B cell (primary cell): ENCODE measurements at places on chromosomes 7 and 10. TPM values are rescaled to one million over a fixed set of nuclear protein-coding genes. Genes with fewer than 3 reads are reported as not detected.
A peak's percentile ranks its signal among the peaks of the same experiment; 100 is the strongest.

- H3K36me3 ChIP-seq = no peaks in the 10 kb centered on the region
- no peak overlapping the region for H3K4me3 ChIP-seq
- DNase-seq = no peak
- H3K4me1 ChIP-seq = peaks cover 9% of the 10 kb centered on the region
These were observed 52.4 kb upstream of the TNRC18 start for GRCh38 chr7:5476001-5476400.

DNA sequence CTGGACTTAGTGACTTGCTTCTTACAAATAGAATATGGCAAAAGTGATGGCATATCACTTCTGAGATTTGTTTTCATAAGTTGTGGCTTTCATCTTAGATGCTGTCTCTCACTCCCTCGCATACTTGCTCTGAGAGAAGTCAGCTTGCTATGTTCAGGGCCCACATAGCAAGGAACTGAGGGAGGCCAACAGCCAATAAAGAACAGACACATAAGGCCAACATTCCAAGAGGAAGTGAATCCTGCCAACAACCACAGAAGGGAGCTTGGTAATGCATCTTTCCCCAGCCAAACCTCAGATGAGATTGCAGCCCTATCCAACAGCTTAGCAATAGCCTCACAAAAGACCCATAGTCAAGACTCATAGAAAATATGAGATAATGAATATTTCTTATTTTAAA, 39.2 kb upstream of the DMTF1 start:
- no peaks in the 10 kb centered on the region for H3K27me3 ChIP-seq
- no peak overlapping the region for H3K27ac ChIP-seq
- H3K36me3 ChIP-seq = no peaks in the 10 kb centered on the region
- DNase-seq = no peak

DNA sequence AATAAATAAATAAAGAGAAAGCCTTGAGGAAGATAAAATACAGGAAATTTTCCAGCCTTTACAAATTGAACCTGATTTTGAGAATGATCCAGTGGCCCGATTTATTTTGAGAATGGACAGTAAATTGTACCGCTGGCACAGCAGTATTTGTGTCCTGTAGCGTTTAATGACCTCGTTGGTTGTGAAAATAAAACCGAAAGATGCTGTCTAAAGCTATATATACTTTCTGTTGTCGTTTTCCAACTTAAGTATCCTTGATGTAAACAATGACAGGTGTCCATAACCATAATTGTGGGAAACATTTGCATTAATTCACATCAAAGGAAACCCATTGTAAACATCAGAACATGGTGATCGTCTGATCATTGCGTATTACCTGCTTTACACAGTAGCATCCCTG, 38.8 kb downstream of the TBXAS1 start:
- no peaks in the 10 kb centered on the region for H3K36me3 ChIP-seq
- H3K4me1 ChIP-seq = no peaks in the 10 kb centered on the region
- H3K27ac ChIP-seq = no peak overlapping the region
- no peak for DNase-seq
- H3K27me3 ChIP-seq = no peaks in the 10 kb centered on the region

DNA sequence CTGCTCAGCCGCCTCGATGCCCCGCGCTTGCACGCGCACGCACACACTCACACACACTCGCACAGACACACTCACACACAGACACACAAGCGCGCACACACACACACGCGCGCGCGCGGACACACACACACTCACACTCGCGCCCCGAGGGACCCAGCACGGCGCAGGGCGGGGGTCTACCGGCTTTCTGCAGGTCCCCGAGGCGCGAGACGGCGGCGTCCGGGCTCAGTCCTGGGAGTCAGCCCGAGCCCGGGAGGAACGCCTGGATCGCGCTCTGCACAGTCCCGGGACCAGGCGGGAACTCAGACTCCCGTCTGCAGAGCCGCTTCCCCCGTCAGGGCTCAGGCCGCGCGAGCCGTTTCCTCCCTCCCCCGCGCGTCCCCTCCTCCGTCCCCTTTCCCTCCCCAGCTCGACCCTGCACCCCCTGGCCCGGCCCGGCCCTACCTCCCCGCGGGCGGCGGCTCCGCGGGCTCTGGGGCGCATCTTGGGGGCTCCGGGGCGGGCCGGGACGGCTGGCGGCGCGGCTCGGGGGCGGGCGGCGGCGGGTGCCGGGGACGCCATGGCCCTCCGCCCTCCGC, 464 bp downstream of the DENND2A start:
- H3K27ac ChIP-seq = no peak overlapping the region
- H3K4me1 ChIP-seq = peaks cover 29% of the 10 kb centered on the region
- peaks cover 13% of the 10 kb centered on the region for H3K27me3 ChIP-seq
- H3K4me3 ChIP-seq = peak overlapping the region; percentile 44
- peak; percentile 50 for DNase-seq

DNA sequence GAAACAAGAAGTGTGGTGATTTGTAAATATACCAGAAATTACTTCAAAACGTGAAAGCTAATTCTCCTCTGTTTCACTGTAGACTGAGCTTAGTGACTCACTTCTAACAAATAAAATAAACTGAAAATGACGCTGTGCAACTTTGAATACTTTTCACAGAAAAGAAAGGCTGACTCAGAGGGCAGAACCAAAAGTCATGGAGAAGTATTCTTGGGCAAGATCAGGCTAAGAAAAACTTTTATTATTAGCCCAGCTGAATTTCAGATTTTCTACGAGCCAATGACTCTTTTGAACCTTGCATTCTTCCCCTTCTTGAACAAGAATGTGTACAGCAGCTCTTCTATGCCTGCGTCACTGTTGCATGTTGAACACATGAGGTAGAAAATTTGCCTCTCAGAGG, 527.3 kb upstream of the GHITM start:
- H3K36me3 ChIP-seq = no peaks in the 10 kb centered on the region
- no peaks in the 10 kb centered on the region for H3K4me1 ChIP-seq
- no peaks in the 10 kb centered on the region for H3K27me3 ChIP-seq
- H3K4me3 ChIP-seq = no peak overlapping the region

DNA sequence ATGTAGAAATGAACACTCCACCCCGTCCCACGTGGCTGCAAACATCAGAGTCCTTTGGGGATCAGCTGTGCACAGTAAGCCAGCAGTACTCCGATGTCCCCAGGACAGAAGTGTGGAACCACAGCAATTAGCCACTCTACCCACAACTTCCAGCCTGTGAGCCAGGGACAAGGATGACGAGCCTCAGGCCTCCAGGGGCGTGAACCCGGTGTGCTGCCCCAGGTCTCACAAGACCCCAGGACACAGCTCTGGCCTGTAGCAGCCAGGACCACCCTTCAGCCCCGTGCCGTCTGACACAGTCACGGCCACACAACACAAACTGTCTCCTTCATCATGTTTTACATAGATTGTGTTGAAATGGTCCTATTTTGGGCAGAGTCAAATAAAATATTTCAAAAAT, 113.0 kb upstream of the DIP2C start:
- H3K27me3 ChIP-seq = no peaks in the 10 kb centered on the region
- DNase-seq = no peak
- no peaks in the 10 kb centered on the region for H3K4me1 ChIP-seq
- no peak overlapping the region for H3K27ac ChIP-seq
- no peaks in the 10 kb centered on the region for H3K36me3 ChIP-seq
- no peak overlapping the region for H3K4me3 ChIP-seq

- no peak for DNase-seq
- no peak overlapping the region for H3K4me3 ChIP-seq
- no peaks in the 10 kb centered on the region for H3K27me3 ChIP-seq
- no peak overlapping the region for H3K27ac ChIP-seq
These were observed 33.2 kb downstream of the CDH23 start for GRCh38 chr10:71429929-71430328.

- H3K4me3 ChIP-seq = no peak overlapping the region
- H3K36me3 ChIP-seq = no peaks in the 10 kb centered on the region
- no peak for DNase-seq
- H3K4me1 ChIP-seq = no peaks in the 10 kb centered on the region
These were observed 29.4 kb upstream of the CACNA2D1 start for GRCh38 chr7:82472966-82473365.

DNA sequence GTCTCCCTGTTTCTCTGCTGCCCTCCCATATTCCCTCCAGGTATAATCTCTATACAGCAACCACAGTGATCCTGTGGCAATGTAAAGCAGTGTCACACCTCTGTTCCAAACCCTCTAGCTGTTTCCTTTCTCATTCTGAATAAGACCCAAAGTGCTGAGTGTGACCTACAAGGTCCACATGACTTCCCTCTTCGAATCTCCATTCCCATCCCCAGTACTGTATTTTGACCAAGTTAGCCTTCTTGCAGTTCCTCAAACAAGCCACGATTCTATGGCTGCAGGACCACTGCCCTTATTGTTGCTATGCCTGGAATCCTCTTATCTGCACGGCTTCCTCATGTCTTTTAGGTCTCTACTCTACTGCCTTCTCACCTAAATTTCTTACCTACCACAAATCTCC, 291.9 kb downstream of the DOCK4 start:
- H3K27me3 ChIP-seq = no peaks in the 10 kb centered on the region
- H3K4me1 ChIP-seq = no peaks in the 10 kb centered on the region
- H3K27ac ChIP-seq = no peak overlapping the region

DNA sequence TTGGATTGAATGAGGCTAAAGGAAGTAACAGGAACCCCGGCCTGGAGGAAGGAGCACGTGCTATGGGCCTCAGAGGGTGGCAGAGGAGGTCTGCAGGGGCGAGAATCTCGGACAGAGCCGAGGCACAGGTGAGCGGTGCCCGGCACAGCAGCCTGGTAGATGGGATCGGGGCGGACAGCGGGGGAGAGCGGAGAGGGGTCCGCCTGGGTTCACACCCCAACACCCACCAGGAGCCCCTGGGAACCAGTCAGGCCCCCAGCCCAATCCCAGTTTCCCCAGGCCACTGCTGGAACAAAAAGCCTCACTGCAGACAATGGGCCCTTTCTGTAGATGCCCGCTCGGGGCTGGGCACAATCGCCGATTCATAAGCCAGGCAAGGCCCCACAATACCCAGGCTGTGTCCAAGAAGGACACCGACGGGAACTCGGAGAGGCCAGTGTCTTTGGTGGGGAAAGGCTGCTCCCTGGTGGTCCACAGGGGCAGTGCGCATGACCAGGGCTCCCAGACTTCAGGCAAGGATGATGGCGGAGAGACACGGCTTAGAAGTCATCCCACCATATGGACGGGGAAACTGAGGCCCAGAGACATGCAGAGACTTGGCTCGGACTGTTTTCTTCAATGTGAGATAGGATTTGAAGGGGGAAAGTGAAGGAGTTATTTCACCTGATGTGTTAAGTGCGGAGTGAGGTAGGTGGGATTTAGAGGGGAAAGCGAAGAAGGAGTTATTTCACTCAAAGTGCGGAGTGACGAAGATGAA, 106.9 kb upstream of the GPR26 start:
- no peak overlapping the region for H3K4me3 ChIP-seq
- no peak overlapping the region for H3K27ac ChIP-seq
- no peaks in the 10 kb centered on the region for H3K27me3 ChIP-seq
- peaks cover 5% of the 10 kb centered on the region for H3K4me1 ChIP-seq
- H3K36me3 ChIP-seq = no peaks in the 10 kb centered on the region
- DNase-seq = peak; percentile 71

GRCh38 chr10:6108631-6109443, 20.0 kb downstream of the RBM17 start:
- DNase-seq = peak; percentile 72
- H3K27ac ChIP-seq = no peak overlapping the region
- peaks cover 2% of the 10 kb centered on the region for H3K36me3 ChIP-seq
- H3K27me3 ChIP-seq = no peaks in the 10 kb centered on the region
- H3K4me3 ChIP-seq = no peak overlapping the region

DNA sequence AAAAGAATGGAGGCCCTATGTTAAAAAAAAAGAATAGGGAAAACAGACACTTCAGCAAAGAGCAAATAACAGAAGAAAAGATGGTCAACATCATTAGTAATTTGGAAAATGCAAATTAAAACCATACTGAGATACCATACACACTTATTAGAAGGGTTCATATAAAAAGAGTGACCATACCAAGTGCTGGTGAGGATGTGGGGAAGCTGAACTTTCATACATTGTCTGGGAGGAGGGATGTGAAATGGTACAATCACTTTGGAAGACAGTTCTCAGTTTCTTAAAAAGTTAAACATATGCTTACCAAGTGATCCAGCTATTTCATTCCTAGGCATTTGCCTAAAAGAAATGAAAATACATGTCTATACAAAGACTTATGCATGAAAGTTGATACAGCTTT, 194.4 kb downstream of the CXCL12 start:
- no peaks in the 10 kb centered on the region for H3K27me3 ChIP-seq
- H3K4me3 ChIP-seq = no peak overlapping the region
- H3K27ac ChIP-seq = no peak overlapping the region
- no peaks in the 10 kb centered on the region for H3K4me1 ChIP-seq
- no peak for DNase-seq

DNA sequence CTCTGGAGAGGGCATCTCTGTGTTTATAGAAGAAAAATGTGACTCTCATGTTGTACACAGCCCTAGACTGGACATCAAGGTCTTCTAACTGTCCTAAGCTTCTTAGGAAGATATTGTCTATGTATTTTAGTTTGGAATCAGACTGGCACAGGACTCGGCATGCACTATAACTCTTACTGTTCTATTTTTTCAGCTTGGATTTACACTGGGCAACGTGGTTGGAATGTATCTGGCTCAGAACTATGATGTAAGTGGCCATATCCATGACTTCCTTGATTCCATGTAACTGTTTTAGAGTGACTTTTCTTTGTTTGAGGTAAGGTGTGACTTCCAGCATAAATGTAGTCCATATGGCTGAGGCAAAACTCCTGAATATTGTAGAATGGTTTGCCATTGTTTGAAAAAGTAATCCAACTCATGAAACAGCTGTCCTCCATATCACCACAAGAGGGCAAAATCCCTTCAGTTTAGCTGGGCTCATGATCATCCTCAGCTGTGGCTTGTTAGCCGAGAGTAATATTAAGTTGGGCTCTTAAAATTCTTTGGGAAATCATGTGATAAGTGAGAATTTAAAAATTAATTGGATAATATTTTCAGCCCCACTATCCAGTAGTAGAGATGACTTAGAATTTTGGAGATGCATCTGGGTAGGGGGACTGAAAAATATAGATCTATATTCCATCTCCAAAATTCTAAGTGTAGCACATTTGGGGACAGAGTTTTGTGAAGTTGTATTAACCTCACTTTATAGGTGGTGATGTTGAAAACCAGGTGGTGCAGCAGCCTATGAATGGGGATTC, 10.4 kb downstream of the STMP1 start:
- no peaks in the 10 kb centered on the region for H3K27me3 ChIP-seq
- no peaks in the 10 kb centered on the region for H3K4me1 ChIP-seq
- DNase-seq = peak; percentile 34
- no peak overlapping the region for H3K27ac ChIP-seq
- H3K36me3 ChIP-seq = peaks cover 50% of the 10 kb centered on the region
- no peak overlapping the region for H3K4me3 ChIP-seq

GRCh38 chr7:132799081-132799413, 222.8 kb upstream of the PLXNA4 start:
- H3K4me3 ChIP-seq = no peak overlapping the region
- H3K27ac ChIP-seq = no peak overlapping the region
- no peaks in the 10 kb centered on the region for H3K27me3 ChIP-seq

PSMA2 gene
- 40.6 and 47.8 TPM in 2 replicates for total RNA-seq

NUTM2A gene
- 0.63 and 0.96 TPM in 2 replicates for total RNA-seq

ASB4 gene
- not detected in 2 replicates for total RNA-seq

FAM107B gene
- 318 and 347 TPM in 2 replicates for total RNA-seq

RHBDD2 gene
- total RNA-seq = 31.6 and 34.1 TPM in 2 replicates

PHYHIPL gene
- not detected in 2 replicates for total RNA-seq

WIPF3 gene
- total RNA-seq = not detected in 2 replicates

HBP1 gene
- 127 and 137 TPM in 2 replicates for total RNA-seq
